Stimulated activated CD4-positive, alpha-beta T cell treated with anti-CD3 and anti-CD28 coated beads, Interleukin-1b, Interleukin-23, amount 100 ng/mL, for 1 hour (primary cell): ENCODE measurements at places on chromosomes 12 and 14.

GRCh38 chr14:77100961-77101360, 2.9 kb downstream of the CIPC start:
- DNase-seq, result no peak

GRCh38 chr12:53931844-53932581, 6.6 kb upstream of the HOXC13 start:
- no peak for DNase-seq

DNA sequence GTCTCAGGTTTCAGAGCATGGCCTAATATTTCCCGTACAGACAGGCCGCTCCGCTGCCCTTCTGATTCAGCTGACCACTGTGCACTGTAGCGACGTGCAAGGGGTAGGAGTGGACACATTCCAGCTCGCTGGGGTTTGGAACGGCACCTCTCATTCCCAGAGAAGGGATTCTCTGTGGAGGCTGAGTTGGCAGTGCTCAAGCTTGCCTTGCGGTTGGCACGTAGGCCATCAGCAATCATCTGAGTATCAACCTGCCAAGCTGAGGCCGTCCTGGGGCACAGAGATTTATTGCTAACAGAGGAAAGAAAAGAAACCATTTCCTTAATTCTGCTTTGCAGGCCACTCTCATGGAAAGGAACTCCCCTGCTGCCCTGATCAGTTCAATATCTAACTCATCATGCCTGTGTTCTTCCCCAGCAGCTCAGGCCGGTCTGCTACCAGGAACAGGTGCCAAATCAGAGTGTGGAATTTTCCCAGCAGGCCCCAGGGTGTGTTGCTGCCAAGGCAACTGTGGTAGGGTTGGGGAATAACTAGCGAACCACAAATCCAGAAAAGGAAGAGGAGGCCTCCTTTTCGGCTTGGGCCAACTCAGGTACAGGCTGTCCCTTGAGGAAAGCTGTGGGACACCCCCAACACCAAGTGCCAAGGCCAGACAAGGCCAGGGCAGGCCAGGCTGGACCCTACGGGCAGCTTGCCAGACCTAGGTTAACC, 92.5 kb downstream of the SSPN start:
- no peak for DNase-seq

DNA sequence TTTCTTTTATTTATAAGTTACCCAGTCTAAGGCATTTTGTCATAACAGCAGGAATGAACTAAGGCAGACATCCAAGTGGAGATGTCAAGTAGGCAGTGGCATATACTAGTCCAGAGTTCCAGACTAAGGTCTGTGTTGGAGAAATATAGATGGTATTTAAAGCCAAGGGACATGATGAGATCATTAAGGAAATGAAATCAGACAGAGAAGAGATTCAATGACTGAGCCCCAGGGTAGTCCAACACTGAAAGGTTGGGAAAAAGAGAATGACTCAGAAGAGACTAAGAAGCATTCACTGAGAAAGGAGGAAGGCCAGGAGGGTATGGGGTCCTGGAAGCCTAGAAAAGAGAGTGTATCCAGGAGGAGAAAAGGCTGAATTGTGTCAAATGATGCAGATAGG, 442.2 kb upstream of the CCDC196 start:
- DNase-seq, result no peak

DNA sequence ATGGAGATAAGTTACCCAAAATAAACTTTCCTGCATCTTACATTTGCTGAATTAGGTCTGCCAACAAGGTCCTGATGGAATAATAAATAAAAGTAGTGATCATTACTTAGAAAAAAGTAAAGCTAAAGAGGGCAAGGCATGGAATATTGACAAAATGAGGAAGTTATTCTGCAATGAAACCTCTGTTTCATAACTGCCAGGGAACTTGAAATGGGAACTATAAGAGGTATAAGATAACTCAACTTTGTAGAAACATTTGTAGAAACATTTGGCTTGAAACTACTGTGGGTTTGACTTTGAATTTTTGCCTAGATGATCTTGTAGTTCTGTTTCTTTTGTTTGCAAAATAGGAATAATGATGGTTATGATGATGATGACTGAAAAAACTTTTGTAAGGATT, 18.7 kb upstream of the YBX3 start:
- no peak for DNase-seq
